ENCODE measurements at places on chromosomes 5 and 9.

- peak; percentile 86 for DNase-seq
These were observed 64.0 kb downstream of the POU5F2 start for GRCh38 chr5:93677359-93677891.

DNA sequence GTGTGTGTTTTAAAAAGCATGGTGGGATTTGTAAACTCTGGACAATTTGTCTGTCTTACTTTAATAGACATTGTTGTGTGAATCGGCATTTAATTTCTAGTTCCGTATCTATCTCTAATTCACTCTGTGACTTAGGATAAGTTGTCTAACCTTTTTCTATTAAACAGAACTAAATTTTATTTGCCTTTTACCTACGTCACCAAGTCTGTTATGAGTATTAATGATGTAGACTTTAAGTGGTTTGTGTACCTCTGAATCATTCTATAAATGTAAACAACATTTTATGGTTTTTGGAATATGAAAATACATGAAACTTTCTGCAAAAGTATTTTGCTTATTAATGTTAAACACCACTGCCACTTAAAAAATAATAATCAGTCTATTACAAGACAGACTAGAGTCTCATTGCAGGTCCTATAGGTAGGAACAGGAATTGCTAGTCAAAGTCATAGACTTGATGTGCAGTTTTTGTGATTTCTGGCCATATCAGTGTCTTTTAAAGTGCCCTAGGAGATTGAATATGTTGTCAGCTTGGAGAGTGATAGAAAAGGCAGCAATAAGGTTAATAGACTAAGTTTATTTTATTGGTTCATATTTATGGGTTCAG, 5.6 kb downstream of the RBM27 start:
- DNase-seq = no peak

GRCh38 chr5:120151825-120152224, 312.3 kb upstream of the PRR16 start:
- no peak for DNase-seq

DNA sequence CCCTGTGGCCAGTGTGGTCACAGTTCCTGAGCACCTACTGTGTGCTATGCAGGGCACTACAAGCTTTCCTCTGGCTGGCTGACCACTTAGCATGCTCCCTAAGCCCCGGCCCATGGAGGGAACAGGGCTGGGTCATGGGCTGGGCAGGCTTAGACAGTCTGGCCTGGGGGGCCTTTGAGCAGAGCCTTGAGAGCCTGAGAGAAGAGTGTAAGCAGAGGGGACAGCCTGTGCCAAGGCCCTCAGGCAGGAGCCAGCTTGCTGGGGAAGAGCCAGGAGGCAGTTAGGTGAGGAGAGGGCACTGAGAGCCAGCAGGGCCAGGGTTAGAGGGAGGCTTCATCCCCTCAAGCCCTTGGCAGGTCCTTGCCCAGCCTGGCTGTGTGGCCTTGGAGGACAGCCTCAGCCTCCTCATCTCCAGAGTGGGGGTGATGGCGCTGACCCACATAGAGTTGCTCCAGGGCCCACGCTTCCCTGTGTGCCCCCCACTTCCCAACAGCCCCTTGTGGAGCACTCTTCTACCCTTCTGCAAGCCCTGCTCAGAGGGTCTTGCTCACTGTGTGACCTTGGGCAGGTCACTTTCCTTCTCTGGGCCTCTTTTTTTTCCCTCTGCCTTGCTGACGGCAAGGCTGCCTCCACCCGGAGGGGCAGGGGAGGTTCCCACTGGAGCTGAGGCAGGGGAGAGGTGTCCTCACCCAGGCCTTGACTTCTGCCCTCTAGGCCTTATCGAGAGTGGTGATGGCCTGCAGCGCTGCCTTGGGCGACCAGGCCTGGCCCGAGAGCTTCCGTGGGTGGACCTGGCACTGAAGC, 107.1 kb downstream of the PHF2 start:
- no peak for DNase-seq

- no peak for DNase-seq
These were observed 20.4 kb upstream of the UBLCP1 start for GRCh38 chr5:159242656-159243055.

- peak; percentile 27 for DNase-seq
These were observed 95.6 kb downstream of the HSPA4 start for GRCh38 chr5:133147411-133147810.

DNA sequence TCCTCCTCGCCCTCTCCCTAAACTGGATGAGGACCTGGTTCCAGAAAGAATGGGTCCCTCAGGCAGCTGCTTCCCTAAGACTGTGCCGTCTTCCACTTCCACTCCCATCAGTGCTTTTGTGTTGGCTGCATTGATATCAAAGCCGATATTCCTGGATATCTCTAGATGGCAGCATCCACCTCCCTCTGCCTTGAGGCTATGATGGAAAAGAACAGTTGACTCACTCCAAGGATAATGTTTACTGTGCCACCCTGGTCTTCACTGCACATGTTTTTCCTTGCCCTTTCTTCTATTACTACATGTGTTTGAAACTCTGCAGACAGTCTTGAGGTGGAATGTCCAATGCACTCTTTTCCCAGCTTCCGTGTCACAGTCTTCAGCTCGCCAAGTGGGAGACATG, 211.6 kb downstream of the MAST4 start:
- peak; percentile 32 for DNase-seq

GRCh38 chr5:162474239-162474638, 406.7 kb downstream of the GABRG2 start:
- no peak for DNase-seq

DNA sequence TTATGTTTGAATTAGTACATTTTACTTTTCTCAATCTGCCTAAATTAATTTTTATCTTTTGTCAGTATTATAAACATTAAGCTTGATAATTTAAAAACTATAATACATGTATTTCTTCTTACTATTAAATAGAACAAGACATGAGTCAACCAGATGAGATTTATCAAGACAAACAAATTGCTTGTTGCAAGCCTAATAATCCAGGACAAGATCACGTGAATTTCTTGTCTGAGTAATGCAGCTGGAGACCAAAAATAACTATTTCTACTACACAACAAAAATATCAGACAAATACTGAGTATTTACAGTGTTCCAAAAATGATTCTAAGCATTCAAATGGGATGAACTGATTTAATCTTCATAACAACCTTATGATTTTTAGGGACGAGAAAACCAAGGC, 339.1 kb upstream of the PRR16 start:
- no peak for DNase-seq

GRCh38 chr5:82765765-82766164, 311.4 kb downstream of the TMEM167A start:
- DNase-seq = no peak

GRCh38 chr9:126681336-126681735, 67.6 kb downstream of the LMX1B start:
- DNase-seq = no peak

DNA sequence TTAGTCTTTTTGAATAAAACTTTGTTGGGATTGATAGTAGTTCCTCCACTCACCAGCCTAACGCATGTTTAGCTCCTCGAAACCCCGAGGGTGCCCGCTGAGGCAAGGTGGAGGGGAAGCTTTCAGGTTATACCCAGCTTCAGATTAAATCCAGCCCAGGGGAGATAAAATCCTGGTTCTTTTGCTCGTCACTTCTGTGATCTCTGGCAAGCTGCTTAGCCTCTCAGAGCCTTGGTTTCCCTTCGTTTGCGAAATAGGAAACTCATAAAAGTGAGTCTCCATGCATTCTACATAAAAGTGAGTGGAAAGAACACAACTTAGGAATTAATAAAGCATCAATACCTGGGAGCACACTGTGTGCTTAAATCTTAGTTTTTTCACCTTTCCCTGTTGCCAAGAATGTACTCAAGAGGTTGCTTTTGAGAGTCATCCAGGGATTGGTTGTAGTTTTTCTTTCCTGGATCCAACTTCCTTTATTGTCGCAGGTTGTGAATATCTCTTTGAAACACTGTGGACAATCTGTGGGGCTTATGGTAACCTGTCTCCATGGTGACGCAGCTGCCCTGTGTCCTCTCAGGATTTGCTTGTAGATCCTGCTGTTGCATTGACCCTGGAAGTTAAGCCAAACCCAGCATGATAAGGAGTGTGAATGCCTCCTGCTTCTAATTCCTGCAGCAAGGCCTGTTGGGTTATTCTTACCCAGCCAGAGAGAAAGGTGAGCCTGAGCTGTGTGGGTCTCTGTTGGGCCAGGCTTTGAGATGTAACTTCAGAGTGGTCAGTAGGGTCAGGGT, 2.0 kb downstream of the GALNT12 start:
- no peak for DNase-seq
